ENCODE measurements at places on chromosomes 2 and 18.

- DNase-seq: no peak
Observed at GRCh38 chr2:112850588-112850987, 14.0 kb upstream of the IL1B start.

DNA sequence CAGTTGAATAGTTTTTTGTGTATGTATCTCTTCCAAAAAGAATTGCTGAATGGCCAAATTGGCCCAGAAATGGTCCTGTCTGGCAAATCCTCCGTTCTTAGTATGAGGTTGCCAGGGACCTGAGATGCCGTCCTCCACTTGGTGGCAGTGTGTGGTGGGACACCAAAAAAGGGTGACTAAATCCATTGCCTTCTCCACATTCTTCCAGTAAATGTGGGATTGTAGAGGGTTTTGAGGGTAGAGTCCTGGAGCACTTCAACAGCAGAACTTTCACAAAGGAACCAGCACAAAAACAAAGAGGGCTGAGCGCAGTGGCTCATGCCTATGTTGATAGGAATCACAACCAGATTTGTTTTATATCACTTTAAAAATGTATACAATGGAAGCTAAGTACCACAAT, 199.9 kb downstream of the BCL2 start:
- DNase-seq: no peak

DNA sequence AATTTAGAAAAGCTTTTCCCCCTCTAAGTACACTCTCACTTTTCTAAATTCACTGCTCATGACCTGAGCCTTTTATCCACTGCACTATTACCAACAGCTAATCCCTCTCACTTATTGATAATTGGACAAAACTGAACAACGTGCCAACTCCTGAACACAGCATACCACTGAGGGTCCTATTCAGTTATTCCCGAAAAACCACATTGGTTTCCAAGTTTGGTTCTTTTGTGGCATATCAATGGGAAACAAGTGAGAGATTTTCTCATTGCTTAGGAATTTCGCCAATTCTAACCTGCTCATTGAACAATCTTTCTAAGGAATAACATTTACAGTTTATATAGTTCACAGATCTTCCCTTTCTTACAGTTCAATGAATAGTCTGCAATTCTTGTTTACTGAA, 977.4 kb downstream of the TMEM182 start:
- DNase-seq: no peak

- peak; percentile 53 for DNase-seq
Observed at GRCh38 chr2:218284106-218284811, 8.0 kb downstream of the TMBIM1 start.

- DNase-seq: no peak
Observed at GRCh38 chr2:145060876-145061275, 541.0 kb upstream of the ZEB2 start.

DNA sequence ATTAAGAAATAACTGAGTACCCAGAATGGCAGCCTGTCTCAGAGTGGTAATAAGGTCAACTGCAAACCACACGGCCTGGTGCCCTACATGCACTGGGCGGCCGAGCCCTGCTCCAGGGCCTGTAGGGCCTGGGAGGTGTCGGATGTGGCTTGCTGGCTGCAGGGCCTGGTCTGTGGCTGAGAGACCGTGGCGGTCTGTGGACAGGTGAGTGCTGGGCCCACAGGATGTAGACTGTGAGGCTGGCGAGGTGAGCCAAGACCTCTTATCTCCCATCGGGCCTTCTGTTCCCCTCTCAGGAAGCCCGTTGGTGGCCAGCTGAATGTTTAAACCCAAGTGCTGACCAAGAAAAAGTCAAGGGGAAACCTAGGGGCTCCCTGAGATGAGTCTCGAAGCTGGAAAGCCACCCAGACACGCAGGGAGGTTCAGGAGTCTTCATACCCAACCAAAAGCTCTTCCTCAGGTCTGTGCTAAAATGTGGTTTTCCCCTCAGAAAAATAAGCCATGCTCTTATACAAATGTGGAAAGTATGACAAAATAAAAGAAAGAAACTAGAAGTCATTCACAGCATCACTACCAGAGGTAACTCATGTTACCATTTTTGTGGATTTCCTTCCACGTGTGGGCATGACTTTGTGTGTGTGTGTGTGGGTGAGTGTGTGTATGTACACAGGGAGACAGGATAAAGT, 47.7 kb upstream of the CTDP1 start:
- no peak for DNase-seq

DNA sequence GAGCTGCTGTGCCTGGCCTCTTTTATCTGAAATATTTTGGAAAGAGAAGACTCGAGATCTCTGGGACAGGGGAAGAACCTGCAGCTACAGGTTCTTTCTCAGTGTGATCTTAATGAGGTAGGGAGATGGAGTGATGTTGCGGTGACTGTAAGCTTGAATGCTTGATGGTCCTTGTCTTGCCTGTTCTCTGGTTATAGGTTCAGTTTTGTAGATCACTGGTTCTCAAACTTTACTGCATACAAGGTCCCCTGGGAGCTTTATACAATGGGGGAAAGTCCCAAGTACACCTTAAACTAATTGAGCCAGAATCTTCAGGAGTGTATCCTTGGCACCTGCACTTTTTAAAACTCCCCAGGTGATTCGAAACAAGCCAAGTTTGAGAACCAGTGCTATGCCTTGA, 136.7 kb upstream of the CXCR4 start:
- DNase-seq: no peak

GRCh38 chr2:177164131-177164530, 48.5 kb upstream of the HNRNPA3 start:
- no peak for DNase-seq

GRCh38 chr2:220277445-220277975, 650.1 kb downstream of the SLC4A3 start:
- no peak for DNase-seq

DNA sequence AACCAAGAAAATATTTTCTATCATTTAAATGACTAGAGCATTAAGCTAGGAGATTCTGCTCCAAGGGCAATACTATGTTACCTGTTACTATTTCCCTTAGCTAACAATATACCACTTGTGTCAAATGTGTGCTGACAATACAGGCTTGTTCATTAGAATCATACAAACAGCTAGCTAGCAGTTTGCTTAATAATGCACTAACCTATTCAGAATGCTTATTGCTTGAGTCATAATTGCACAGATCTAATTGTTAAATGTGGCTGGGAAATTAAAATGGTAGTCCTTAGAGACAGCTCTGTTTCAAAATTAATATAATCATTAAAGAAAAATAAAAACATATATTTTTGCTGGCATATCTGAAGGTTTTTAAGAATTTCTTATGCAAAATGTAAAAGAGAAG, 344.2 kb downstream of the ERBB4 start:
- no peak for DNase-seq

GRCh38 chr2:99988599-99988998, 153.8 kb downstream of the AFF3 start:
- DNase-seq: no peak

- DNase-seq: no peak
Observed at GRCh38 chr18:13680612-13681011, 45.7 kb downstream of the FAM210A start.

GRCh38 chr2:205808486-205809121, 126.3 kb downstream of the NRP2 start:
- DNase-seq: no peak

GRCh38 chr2:167380555-167380954, 492.3 kb downstream of the XIRP2 start:
- no peak for DNase-seq

GRCh38 chr2:206968134-206969086, 29.1 kb downstream of the CPO start:
- no peak for DNase-seq

DNA sequence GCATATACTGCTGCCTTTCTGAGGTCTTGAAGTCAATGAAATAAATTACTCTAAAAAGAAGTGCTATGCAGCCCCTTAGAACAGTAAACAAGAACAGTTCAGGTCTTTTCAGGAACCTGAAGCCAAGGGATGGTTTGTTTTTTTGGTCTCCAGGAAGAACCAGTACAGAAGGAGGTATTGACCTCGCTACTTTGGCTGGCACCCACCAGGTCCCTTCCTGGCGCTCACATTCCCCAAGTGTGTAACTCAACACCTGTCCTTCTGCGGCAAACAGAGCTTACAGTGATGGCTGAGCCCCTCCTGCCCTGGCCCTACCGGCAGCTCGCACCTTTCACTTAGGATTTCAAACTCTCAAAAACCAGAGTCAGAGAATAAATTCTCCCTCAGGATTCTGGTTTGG, 51.9 kb downstream of the SETBP1 start:
- DNase-seq: no peak

DNA sequence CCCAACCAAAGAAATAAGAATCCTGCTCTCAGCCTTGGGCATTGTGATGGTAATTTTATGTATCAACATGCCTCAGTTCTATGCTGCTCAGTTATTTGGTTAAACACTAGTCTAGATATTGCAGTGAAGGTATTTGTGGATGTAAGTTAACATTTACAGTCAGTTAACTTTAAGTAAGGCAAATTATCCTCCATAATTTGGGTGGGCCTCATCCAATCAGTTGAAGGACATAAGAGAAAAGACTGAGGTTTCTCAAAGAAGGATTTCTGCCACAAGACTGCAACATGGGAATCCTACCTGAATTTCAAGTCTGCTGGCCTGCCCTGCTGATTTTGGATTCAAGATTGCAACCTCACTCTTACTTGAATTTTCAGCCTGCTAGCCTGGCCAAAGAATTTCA, 975.5 kb upstream of the ACVR2A start:
- no peak for DNase-seq

GRCh38 chr2:104375206-104375605, 478.7 kb upstream of the POU3F3 start:
- no peak for DNase-seq

DNA sequence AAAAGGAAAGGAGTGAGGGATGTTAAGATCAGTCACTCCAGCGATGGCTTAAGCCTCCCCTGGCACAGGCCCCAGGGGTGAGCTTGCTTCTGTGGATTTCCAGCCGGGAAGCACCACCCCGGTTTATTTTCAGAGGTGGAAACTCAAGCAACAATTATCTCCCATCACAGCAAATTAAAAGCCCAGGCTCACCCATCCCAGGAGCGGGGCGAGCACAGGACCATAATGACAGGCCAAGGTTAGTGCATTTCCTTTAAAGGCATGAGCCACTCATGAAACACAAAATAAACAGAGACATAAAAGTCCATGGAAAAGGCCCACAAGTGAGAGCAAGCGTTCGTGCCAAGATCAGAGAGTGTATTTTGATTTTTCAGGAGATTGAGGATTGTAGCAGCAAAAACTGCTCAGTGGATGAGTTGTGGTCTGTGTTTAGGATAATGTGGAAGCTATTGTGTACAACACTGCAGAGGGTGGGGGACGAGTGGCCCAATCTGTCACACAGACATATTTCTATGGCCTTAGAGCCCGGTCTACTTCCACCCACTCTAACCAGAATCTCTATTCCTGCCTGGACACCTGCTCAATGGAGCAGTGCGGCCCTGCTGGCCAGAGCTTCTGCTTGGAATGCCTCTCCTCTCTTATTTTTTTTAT, 111.4 kb upstream of the CDC42EP3 start:
- DNase-seq: no peak

GRCh38 chr2:174247474-174248186, 702 bp downstream of the OLA1 start:
- no peak for DNase-seq

DNA sequence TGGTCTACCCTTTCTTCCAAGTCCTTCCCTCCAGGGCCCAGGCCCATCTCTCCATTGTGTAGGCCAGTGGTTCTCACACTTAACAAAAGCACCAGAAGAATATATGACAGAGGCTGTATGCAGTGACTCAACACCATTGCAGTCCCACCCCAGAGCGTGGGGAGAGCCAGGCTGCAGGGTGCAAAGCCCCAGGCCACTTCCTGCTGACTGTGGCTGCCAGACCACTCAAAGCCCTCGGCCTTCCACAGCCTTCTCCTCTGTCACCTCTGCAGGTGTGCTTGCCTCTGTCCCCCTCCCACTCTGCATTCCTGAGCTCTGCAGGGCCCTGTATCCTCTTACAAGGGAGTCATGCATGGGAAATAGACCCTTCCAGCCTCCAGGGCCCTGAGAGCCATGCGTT, 40.4 kb upstream of the ARHGEF4 start:
- no peak for DNase-seq

DNA sequence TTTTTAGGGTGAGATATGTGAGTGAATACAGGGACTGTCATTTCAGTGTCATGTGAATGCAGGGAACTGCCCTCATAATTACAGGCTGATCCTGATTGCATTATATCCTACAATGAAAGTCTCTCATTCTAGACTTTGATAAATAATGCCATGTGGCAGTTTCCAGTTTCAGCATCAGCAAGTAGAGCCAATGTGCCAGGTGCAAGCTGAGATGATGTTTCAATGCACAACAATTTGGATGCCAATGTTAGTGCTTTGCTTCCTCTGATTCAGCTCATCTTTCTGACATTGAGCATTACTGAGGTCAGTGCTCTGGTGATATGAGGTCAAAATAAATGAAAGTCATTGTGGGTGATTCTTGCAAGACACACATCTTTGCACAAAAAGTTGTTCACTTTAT, 63.7 kb upstream of the TFPI start:
- no peak for DNase-seq

- DNase-seq: no peak
Observed at GRCh38 chr18:23225503-23225902, 90.2 kb downstream of the CABLES1 start.

GRCh38 chr2:9703701-9704221, 73.0 kb upstream of the YWHAQ start:
- DNase-seq: no peak

DNA sequence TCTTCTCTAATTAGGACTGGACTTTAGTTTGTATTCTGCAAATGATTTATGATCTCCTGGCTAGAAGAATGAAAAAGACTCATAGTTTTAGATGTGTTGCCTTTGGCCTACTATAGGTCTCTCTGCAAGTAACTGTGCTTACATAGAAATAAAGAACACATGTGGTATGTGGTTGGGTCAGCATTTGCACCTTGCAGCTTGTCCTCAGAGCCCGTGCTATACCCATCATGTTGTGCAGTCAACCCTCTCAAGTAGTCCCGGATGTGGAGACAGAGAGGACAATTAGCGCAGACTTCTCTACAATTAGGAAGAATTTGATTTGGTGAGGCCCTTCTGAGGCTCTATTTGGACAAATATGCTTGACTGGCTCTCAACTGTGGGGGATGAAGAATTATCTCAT, 203.7 kb upstream of the ITGA4 start:
- no peak for DNase-seq

GRCh38 chr18:67893916-67894315, 377.4 kb upstream of the DSEL start:
- no peak for DNase-seq

DNA sequence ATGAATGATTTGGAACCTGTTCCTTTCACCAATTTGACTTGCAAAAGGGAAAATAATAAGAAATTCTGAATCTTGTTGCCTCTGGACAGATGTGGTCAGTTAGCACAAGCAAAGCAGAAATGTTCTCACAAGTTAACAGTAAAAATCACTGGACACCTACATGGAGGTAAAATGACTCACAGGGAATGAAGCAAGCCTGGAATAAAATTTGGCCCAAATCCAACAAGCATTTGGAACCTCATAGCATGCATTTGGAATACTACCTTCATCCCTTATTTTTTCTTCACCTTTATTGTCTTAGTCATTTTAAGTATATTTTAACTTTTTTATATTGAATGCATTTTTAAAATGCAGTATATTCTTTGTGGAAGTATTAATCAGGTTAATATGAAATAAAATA, 602.9 kb downstream of the ARHGAP15 start:
- DNase-seq: no peak

GRCh38 chr2:80530442-80531064, 226.0 kb upstream of the LRRTM1 start:
- DNase-seq: no peak

GRCh38 chr2:168686452-168687191, 115.8 kb upstream of the NOSTRIN start:
- DNase-seq: no peak
